Stimulated activated CD4-positive, alpha-beta T cell treated with anti-CD3 and anti-CD28 coated beads, Interleukin-1b, Interleukin-23, amount 100 ng/mL, for 24 hours (primary cell): ENCODE measurements at places on chromosomes 5 and 9.

- DNase-seq = no peak
Observed at GRCh38 chr5:34991486-34992238, 56.1 kb downstream of the AGXT2 start.

DNA sequence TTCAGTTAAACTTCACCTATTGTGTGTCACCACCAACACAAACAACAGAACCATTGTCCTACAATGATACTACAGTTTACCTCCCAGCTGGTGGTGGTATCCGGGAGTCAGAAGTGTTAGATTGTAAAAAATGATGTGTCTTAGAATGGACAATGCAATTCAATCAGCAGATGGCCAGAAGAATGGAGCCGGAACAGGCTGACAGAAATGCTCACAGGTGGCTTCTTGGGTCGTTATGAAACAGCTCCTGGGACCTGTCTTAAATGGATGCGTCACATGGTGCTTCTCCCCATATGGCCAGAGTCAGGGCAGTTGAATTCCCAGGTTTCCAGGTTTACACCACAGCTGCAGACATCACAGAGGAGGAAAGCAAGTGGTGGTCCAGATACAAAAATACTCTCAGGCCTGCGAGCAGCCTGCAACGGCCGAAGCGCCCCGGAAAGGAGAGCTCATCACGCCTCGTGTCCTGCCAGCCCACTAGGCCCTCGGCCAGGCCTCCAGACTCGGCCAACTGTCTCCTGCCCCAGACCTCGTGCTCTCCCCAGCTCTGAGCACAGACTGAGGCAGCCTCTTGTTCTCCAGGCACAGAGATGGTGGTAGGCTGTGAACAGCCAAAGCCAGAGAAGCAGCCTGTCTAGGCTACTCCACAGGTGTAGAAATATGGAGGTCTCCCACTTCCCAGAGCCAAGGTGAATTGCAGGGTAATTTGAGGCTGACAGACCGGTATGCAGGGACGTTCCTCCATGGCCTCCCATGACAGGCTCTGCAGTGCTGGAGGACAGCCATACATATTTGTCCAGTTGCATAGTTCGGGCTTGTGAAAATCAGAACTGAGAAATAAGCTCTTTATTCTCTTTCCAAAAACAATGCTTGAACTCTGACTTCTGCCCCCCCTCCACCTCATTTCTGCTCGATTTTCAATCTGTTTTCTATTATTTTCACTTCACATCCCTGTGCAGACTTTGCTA is 98.5 kb upstream of the SPATA31C2 start:
- DNase-seq = no peak

DNA sequence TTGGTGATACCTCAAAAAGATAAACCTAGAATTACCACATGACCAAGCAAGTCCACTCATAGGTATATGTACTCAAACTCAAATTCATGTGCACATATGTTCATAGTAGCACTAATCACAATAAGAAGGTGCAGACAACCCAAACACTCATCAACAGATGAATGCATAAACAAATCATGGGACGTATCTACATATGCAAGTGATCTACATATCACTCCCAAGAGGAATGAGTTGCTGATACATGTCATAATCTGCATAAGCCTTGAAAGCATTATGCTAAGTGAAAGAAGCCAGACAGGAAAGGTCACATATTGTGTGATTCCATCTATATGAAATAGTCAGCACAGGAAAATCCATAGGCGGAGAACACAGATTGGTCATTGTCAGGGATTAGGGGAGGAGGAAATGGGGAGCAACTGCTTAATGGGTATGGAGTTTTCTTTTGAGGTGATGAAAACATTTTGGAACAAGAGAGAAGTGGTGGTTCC is 10.6 kb upstream of the GPX8 start:
- DNase-seq = no peak

GRCh38 chr9:121718501-121718900 is 67.1 kb downstream of the DAB2IP start:
- DNase-seq = no peak
